ENCODE measurements at places on chromosomes 3 and 15.
A peak's percentile ranks its signal among the peaks of the same experiment; 100 is the strongest.

GRCh38 chr3:46574881-46575576 is 8.9 kb upstream of the LRRC2 start:
- no peaks in the 10 kb centered on the region for H3K36me3 ChIP-seq
- no peak overlapping the region for H3K27ac ChIP-seq
- no peaks in the 10 kb centered on the region for H3K4me1 ChIP-seq
- H3K4me3 ChIP-seq: no peak overlapping the region
- H3K27me3 ChIP-seq: no peaks in the 10 kb centered on the region
- no peak for DNase-seq

GRCh38 chr3:155078711-155079467 is 1.2 kb upstream of the MME start:
- H3K27ac ChIP-seq: no peak overlapping the region
- peaks cover 17% of the 10 kb centered on the region for H3K27me3 ChIP-seq
- no peaks in the 10 kb centered on the region for H3K36me3 ChIP-seq
- H3K4me3 ChIP-seq: no peak overlapping the region
- H3K4me1 ChIP-seq: peaks cover 6% of the 10 kb centered on the region

DNA sequence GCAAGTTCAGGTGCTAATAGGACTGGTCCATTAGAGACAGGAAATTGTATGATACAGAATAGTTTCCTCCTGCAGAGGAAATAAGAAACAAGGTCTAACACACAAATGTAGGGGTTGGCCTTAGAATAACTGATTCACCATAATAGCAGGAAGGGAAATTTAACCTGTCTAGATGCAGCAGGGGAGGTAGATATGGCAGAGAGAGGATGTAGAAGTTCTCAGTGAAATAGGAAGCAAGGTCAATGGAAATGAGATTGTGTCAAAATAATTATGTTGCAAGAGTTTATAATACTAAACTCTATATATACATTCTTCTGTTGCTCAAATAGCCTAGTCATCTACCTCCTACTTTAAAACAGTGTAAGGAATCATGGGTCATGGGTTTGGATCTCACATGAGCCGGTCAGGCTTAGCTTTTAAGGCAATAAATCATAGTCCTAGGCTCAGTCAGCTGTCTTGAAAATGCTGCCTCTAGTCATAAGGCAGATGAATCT is 17.0 kb downstream of the BCL2A1 start:
- no peaks in the 10 kb centered on the region for H3K4me1 ChIP-seq
- H3K36me3 ChIP-seq: no peaks in the 10 kb centered on the region
- H3K4me3 ChIP-seq: no peak overlapping the region
- no peak for DNase-seq

GRCh38 chr3:111809186-111809585 is 49.9 kb upstream of the PHLDB2 start:
- peaks cover 44% of the 10 kb centered on the region for H3K4me1 ChIP-seq
- no peaks in the 10 kb centered on the region for H3K36me3 ChIP-seq
- no peak overlapping the region for H3K4me3 ChIP-seq
- no peak overlapping the region for H3K27ac ChIP-seq
- DNase-seq: no peak
- no peaks in the 10 kb centered on the region for H3K27me3 ChIP-seq

DNA sequence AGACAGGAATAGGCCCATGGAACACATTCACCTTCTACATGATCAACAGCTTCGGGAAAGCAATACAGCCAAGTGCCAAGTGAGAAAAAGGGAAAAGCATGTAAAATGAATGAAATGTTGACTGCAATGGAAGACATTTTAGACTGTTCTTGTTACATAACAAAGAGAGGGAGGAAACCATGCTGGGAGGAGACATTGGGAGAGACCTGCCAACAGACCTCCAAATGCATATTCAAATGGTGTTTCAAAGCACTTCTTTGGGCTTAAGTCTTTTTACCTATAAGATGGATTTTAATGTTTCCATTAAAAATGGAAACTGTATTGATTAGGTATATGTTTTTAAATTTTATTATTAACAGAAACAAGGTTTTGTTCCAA is 350.0 kb upstream of the THBS1 start:
- DNase-seq: no peak
- no peaks in the 10 kb centered on the region for H3K36me3 ChIP-seq
- H3K4me1 ChIP-seq: peaks cover 26% of the 10 kb centered on the region
- no peak overlapping the region for H3K4me3 ChIP-seq

GRCh38 chr15:28890711-28891495 is 5.1 kb downstream of the APBA2 start:
- no peaks in the 10 kb centered on the region for H3K4me1 ChIP-seq
- no peaks in the 10 kb centered on the region for H3K36me3 ChIP-seq
- DNase-seq: no peak
- no peak overlapping the region for H3K4me3 ChIP-seq
- H3K27me3 ChIP-seq: peaks cover 16% of the 10 kb centered on the region
- no peak overlapping the region for H3K27ac ChIP-seq

GRCh38 chr15:86165265-86166211 is 85.9 kb downstream of the AGBL1 start:
- H3K4me3 ChIP-seq: no peak overlapping the region
- H3K27ac ChIP-seq: no peak overlapping the region
- DNase-seq: no peak
- H3K4me1 ChIP-seq: no peaks in the 10 kb centered on the region

DNA sequence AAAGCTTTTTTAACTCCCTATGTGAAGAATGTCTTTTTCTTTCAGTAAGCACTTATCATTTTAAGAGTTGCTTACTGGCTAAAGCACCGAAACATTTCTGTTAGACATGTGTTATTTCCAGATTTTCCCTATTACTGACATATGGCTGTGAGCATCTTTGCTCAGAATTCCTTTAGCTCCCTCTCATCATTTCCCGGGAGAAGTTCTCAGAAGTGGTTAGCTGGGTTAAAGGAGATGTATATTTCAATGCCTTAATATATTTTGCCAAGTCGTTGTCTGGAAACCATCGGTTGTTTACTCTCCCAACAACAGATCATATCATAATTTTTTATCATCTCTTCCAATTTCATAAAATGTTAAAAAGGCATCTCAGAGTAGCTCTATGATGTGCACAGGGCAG is 396.5 kb downstream of the OCA2 start:
- no peaks in the 10 kb centered on the region for H3K4me1 ChIP-seq
- H3K27me3 ChIP-seq: no peaks in the 10 kb centered on the region
- H3K27ac ChIP-seq: no peak overlapping the region
- no peak for DNase-seq
- H3K36me3 ChIP-seq: no peaks in the 10 kb centered on the region

GRCh38 chr15:94327356-94327936 is 96.1 kb downstream of the MCTP2 start:
- no peaks in the 10 kb centered on the region for H3K4me1 ChIP-seq
- no peak overlapping the region for H3K4me3 ChIP-seq
- H3K36me3 ChIP-seq: no peaks in the 10 kb centered on the region
- no peaks in the 10 kb centered on the region for H3K27me3 ChIP-seq

DNA sequence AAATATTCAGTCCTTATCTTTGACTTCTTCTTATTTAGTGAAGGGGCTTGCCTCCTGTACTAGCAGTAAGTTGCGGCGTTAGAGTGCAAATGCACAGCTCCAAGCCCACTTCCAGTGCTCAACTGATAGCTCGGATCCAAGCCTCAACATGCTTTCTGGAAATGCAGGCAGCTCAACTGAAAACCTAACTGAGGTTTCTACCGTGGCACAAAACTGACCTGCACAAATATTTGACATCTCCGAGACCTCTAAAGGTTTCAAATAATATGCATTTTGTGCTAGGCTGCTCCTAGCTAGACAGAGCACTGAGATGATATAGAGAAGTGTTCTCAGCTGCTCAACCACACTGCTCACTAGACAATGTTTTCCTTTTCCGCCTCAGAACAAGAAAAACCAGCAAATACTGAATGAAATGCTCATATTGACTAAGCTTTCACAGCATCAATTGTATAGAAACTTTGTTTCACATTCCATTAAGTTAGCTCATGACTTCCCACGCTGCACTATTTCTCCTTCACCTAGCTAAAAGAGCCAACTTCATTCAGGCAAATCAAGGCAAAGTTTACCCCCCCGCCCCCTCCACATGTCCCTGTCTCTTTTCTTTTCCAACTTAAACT is 822 bp downstream of the ZNF385D start:
- no peaks in the 10 kb centered on the region for H3K36me3 ChIP-seq
- no peak for DNase-seq
- peak overlapping the region; percentile 13 for H3K4me3 ChIP-seq
- H3K4me1 ChIP-seq: no peaks in the 10 kb centered on the region

- no peak overlapping the region for H3K27ac ChIP-seq
- no peaks in the 10 kb centered on the region for H3K4me1 ChIP-seq
- no peaks in the 10 kb centered on the region for H3K27me3 ChIP-seq
- H3K36me3 ChIP-seq: no peaks in the 10 kb centered on the region
- DNase-seq: no peak
These were observed 155.0 kb upstream of the CRBN start for GRCh38 chr3:3334491-3334890.

DNA sequence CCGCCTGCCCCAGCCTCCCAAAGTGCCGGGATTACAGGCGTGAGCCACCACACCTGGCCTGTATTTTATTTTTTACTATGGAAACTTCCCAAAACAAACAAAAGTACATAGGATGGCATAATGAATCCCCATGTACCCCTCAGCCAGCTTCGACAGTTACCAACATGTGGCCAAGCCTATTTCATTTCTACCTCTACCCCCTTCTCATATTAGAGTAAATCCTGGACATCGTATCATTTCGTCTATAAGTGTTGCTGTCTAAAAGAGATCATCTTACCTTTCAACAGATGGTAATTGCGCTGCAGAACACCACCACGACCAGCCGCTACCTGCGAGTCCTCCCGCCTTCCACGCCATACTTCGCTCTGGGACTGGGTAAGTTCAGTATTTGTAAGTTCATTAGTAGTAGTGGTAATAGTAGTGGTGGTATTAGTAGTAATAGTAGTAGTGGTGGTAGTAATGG is 44.9 kb downstream of the DLEC1 start:
- H3K27me3 ChIP-seq: no peaks in the 10 kb centered on the region
- no peak overlapping the region for H3K27ac ChIP-seq
- no peaks in the 10 kb centered on the region for H3K4me1 ChIP-seq
- no peak for DNase-seq
- no peaks in the 10 kb centered on the region for H3K36me3 ChIP-seq

DNA sequence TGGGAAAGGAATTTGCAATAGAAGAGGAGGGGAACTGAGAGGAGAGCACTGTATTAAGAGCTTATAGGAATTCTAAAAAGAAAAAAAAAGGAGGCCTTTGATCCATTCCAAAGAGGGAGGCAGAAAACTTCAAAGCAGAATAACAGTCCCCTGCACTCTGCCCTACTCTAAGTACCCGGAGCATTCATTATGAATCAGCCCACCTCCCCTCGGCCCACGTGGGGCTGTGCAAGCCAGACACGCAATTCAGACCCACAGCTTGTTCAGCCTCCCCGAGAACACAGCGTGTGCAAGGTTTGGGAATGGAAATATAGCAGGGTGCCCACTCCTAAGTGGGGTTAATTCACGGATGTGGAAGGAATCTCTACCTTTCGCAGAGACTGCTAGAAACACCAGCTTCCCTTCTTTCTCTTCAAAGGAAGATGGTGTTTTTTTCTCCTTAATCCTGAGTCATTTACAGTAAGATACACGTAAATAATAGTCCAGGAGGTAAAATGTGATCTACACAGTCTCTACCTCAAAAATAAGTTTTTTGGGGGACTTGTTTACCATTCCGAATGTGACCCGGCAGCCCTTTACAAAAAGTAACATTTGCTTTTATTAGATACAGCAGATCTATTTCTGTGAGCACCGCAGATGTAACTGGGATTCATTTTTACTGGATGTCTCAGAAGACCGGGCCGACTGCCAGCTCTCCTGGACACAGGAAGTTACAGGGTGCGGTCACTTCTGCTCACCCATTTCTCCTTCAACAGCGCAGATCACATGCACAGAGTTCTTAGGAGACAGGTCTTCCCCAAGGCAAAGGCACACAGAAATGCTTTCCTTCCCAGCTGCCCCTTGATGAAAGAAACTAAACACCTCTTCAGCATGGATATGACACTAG is 768.5 kb upstream of the CFAP20DC start:
- peak overlapping the region; percentile 95 for H3K27ac ChIP-seq
- no peaks in the 10 kb centered on the region for H3K27me3 ChIP-seq
- H3K36me3 ChIP-seq: peaks cover 4% of the 10 kb centered on the region
- peak overlapping the region; percentile 35 for H3K4me3 ChIP-seq
- peak; percentile 82 for DNase-seq
- peaks cover 56% of the 10 kb centered on the region for H3K4me1 ChIP-seq

- H3K4me1 ChIP-seq: no peaks in the 10 kb centered on the region
- peaks cover 12% of the 10 kb centered on the region for H3K27me3 ChIP-seq
- H3K36me3 ChIP-seq: no peaks in the 10 kb centered on the region
- H3K27ac ChIP-seq: no peak overlapping the region
- no peak overlapping the region for H3K4me3 ChIP-seq
- no peak for DNase-seq
These were observed 1.3 kb downstream of the GRM7 start for GRCh38 chr3:6862041-6862879.

- H3K27me3 ChIP-seq: no peaks in the 10 kb centered on the region
- no peak overlapping the region for H3K4me3 ChIP-seq
- H3K36me3 ChIP-seq: no peaks in the 10 kb centered on the region
- H3K4me1 ChIP-seq: no peaks in the 10 kb centered on the region
These were observed 451.4 kb upstream of the ARPP21 start for GRCh38 chr3:35187908-35188307.

GRCh38 chr15:73704869-73705645 is 20.9 kb downstream of the CD276 start:
- H3K4me1 ChIP-seq: no peaks in the 10 kb centered on the region
- no peaks in the 10 kb centered on the region for H3K36me3 ChIP-seq
- no peak overlapping the region for H3K4me3 ChIP-seq
- H3K27ac ChIP-seq: no peak overlapping the region

DNA sequence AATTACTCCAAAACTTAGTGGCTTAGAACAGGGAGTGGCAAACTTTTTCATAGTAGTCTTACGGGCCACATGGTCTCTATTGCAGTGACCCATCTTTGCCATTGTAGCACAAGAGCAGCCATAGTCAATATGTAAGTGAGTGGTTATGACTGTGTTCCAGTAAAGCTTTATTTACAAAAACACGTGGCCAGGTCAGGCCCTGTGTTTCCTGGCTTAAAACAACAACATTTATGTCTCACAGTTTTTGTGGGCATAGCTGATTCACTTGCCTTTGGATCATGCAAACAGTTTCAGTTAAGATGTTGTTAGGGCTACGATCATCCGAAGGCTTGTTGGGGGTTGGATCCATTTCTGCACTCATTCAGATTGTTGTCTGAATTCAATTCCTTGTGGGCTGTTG is 103.8 kb downstream of the CHCHD6 start:
- no peaks in the 10 kb centered on the region for H3K27me3 ChIP-seq
- no peak overlapping the region for H3K27ac ChIP-seq
- 0 out of 2 replicates have a peak, but pooled peaks cover 6% of the 10 kb centered on the region for H3K4me1 ChIP-seq
- no peaks in the 10 kb centered on the region for H3K36me3 ChIP-seq
- DNase-seq: no peak
- H3K4me3 ChIP-seq: no peak overlapping the region

GRCh38 chr3:126309861-126310655 is 47.1 kb downstream of the KLF15 start:
- peaks cover 8% of the 10 kb centered on the region for H3K27me3 ChIP-seq
- no peaks in the 10 kb centered on the region for H3K4me1 ChIP-seq
- no peak overlapping the region for H3K4me3 ChIP-seq
- no peak overlapping the region for H3K27ac ChIP-seq

DNA sequence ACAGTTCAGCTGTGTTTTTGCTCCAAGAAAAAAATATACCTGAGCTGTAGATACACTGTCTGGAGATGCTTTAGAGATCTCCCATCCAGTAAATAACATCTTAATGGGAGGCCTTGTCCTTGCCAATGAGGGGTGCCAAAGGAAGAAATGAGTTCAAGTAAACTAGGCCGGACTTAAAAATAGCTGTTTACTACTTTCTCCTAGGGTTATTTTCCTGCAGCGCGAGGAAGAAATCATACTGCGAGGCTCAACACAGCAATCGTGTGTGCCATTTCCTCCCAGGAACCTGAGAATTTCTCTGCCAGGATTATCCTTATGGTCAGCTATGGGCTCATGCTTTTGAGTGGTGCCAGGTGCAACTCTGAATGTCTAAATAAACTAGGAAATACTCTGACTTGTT is 71.9 kb downstream of the CMTM8 start:
- peaks cover 15% of the 10 kb centered on the region for H3K4me1 ChIP-seq
- H3K4me3 ChIP-seq: no peak overlapping the region

Measured in PC-9 (cell line).